ENCODE measurements at places on chromosomes 1 and 21.

- DNase-seq, result no peak
These were observed 104.0 kb upstream of the HP1BP3 start for GRCh38 chr1:20891091-20891490.

DNA sequence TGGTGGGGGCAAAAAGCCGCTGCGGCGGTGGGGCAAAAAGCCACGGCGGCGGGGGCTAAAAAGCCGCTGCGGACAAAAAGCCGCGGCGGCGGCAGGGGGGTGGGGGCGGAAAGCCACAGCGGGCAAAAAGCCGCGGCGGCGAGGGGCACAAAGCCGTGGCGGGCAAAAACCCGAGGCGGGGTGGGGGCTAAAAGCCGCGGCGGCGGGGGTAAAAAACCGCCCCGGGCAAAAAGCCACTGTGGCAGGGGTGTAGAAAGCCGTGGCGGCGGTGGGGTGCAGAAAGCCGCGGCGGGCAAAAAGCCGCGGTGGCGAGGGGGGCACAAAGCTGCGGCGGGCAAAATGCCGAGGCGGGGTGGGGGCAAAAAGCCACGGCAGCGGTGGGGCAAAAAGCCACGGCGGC is 3901.8 kb downstream of the SRGAP2C start:
- DNase-seq, result no peak

DNA sequence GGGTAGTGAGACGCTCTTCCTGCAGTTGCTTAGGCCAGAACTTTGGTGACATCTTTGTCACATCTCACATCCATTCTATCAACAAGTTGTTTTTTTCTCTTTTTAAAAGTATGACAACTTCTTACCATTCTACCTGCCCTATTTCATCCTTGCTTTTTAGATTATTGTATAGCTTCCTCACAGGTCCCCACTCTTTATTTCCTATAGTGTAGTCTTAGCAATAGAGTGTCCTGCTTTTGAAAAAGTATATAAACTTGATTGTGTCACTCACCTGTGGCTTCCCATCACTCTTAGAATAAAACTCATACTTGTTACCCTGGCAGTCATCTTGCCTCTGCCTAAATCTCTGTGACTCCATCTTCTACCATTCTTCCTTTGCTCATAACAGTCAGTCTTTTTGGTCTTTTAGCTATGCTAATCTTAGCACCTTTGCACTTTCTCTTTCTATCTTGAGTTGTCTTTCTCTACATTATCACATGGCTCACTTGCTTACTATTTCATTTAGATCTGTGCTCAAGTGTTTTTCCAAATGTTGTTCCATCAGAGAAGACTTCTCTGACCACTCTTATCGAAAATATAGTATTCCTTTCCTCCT is 9.5 kb downstream of the CDC73 start:
- DNase-seq, result no peak

GRCh38 chr1:43152866-43153265 is 19.2 kb downstream of the EBNA1BP2 start:
- DNase-seq, result no peak

GRCh38 chr1:182794676-182795201 is 5.2 kb downstream of the NPL start:
- DNase-seq, result no peak

GRCh38 chr1:240766831-240767230 is 154.9 kb upstream of the GREM2 start:
- no peak for DNase-seq

- no peak for DNase-seq
These were observed 1.4 kb upstream of the RBM15 start for GRCh38 chr1:110337704-110338308.

- DNase-seq, result no peak
These were observed 29.3 kb upstream of the ERO1B start for GRCh38 chr1:236311040-236311439.

DNA sequence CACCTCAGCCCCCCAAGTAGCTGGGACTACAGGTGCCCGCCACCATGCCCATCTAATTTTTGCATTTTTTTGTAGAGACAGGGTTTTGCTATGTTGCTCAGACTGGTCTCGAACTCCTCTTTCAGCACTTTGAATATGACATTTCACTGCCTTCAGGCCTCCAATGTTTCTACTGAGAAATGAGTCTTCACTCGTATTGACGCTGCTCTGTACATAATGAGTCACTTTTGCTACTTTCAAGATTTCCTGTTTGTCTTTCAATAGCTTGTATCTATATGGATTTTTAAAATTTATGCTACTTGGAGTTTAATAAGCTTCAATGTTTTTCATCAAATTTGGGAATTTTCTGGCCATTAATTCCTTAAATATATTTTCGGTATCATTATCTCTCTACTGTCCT is 64.7 kb downstream of the GORAB start:
- DNase-seq, result no peak

GRCh38 chr21:18937337-18937736 is 533.8 kb upstream of the TMPRSS15 start:
- DNase-seq, result no peak

GRCh38 chr1:39082010-39082799 is 56.1 kb downstream of the NDUFS5 start:
- no peak for DNase-seq

DNA sequence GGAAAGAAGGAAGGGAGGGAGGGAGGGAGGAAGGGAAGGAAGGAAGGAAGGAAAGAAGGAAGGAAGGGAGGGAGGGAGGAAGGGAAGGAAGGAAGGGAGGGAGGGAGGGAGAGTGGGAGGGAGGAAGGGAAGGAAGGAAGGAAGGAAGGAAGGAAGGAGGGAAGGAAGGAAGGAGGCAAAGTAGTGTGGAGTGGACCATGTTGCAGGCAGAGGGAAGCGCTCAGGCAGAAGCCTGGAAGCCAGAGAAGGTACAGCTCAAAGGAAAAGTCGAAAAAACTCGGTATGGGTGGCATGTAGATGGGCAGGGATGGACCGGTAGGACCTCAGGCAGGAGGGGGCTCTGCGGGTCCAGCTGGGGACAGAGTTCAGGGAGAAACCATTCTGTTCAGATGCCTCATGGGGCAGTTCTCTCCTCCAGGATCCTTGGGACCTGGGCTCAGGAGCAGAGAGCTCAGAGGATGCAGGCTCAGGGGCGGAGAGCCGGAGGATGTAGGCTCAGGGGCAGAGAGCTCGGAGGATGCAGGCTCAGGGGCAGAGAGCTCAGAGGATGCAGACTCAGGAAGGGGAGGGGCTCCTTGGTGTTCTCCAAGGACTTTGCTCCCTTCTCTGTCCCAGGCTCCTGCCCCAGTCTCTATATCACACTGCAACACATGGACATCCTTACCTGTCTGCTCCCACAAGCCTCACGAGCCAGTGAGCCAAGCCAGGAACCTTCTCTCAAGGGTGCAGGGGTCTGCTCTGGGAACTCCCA is 13.6 kb upstream of the PADI3 start:
- DNase-seq, result no peak

GRCh38 chr1:78141531-78142231 is 95.9 kb downstream of the GIPC2 start:
- no peak for DNase-seq

- peak; percentile 48 for DNase-seq
These were observed 132.9 kb upstream of the WNT4 start for GRCh38 chr1:22275626-22276395.
